Glutamatergic neuron (in vitro differentiated cells): ENCODE measurements at places on chromosomes 11 and 22. TPM values are rescaled to one million over a fixed set of nuclear protein-coding genes. Genes with fewer than 3 reads are reported as not detected.

GRCh38 chr11:113715882-113716625 is 9.9 kb upstream of the TMPRSS5 start:
- no peak for DNase-seq
- H3K27me3 ChIP-seq: no peaks in the 10 kb centered on the region
- peaks cover 41% of the 10 kb centered on the region for H3K36me3 ChIP-seq
- no peaks in the 10 kb centered on the region for H3K4me1 ChIP-seq

DNA sequence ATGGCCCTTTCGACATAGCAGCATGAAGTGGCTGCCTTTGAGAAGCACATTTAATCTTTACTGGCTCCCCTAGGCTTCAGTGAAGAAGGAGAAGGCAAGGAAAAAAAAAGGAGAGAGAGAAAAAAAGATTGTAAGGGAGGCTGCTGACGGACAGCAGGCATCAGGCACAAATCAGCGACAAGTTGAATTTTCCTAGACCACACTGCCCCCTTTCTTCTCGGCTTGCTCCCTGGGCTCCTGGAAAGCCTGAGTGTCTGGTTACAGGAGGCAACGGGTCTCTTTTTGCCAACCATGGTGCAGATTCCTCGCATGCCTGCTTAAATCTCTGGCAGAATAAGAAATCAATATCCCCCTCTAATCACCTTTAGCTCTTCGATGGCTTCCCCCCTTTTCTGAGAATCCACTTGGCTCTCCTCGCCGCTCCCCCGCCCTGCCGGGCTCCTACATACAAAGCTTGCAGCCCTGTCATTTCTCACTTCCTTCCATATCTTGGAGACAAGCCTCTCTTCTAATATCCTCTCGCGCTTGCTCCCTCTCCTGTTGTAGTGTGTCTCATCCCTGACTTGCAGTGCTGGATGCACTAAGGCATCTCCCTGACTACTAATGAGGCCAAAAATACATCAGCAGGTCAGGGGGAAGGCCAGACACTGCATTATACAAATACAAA is 14.3 kb downstream of the BLID start:
- DNase-seq: peak; percentile 45
- no peaks in the 10 kb centered on the region for H3K36me3 ChIP-seq
- H3K4me3 ChIP-seq: no peak overlapping the region
- no peaks in the 10 kb centered on the region for H3K27me3 ChIP-seq
- H3K27ac ChIP-seq: no peak overlapping the region

- H3K27ac ChIP-seq: no peak overlapping the region
- no peak overlapping the region for H3K4me3 ChIP-seq
- peaks cover 2% of the 10 kb centered on the region for H3K27me3 ChIP-seq
- H3K36me3 ChIP-seq: no peaks in the 10 kb centered on the region
- DNase-seq: no peak
- H3K4me1 ChIP-seq: peaks cover 4% of the 10 kb centered on the region
Observed at GRCh38 chr22:29870574-29870973, 12.4 kb upstream of the MTMR3 start.

DNA sequence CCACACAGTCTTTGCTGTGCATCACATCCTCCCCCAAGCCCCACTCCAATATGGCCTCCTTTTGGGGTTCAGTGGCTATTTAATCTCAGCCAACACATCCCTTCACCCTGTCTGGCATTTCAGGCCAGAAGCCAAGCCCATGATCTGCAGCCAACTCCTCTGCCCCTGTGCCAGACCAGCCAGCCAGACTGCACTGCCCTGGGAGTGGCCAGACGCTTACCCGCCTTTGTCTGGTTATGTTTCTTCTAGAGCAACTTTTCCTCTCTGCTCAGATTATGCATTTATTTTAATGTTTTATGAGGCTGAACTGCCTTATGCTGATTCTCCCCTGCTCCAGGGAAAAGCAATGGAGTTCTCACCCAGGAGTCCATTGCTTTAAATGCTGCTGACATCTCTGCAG is 206.7 kb upstream of the TBCEL start:
- peaks cover 6% of the 10 kb centered on the region for H3K27me3 ChIP-seq
- H3K4me1 ChIP-seq: no peaks in the 10 kb centered on the region
- H3K36me3 ChIP-seq: no peaks in the 10 kb centered on the region
- no peak overlapping the region for H3K4me3 ChIP-seq

- no peak overlapping the region for H3K4me3 ChIP-seq
- H3K27me3 ChIP-seq: peaks cover 7% of the 10 kb centered on the region
- H3K4me1 ChIP-seq: no peaks in the 10 kb centered on the region
- no peak for DNase-seq
- peaks cover 5% of the 10 kb centered on the region for H3K36me3 ChIP-seq
- H3K27ac ChIP-seq: no peak overlapping the region
Observed at GRCh38 chr22:11360632-11361031, 4167.4 kb upstream of the OR11H1 start.

DNA sequence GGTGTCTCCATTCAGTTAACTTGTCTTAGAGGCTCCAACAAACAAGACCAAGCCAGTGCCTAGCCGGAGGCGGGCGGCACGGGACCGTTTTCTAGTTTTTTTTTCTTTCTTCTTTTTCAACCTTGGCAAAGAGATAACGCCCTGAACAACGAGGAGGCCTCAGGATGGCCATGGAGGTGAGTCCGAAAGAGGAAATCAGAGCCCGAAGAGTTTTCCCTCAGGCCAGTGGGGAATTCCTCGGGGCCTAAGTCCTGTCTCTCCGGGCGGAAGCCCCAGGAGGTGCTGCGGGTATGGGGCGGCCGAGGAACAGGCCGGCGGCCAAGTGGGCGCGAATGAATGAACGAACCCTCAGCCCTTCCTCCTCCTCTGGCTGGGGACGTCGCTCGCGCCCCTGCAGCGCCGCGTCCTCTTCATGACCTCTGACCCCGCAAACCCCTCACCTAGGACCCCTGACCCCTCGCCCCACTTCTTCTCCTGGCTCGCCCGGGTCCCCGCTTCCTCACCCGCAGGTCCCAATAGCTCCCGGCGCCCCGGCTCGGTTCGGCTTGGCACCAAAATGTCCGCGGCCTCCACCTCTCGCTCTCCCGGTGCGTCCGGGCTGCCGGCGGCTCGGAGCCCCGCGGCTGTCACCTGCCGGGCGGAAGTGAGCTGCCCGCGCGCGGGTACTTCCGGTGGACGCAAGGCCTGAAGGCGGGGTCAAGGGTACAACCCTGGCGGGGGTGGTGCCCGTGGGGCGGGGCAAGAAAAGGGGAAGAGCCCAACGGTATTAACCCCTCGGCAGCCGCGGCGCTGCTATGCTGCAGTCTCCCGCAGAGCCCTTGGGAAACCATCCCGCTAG is at the start of gene AP1B1:
Gene AP1B1, minus strand, starts transcription at position 650 of the 838 bp plus-strand sequence. CDS start 21,327 bp downstream, outside the sequence.
- peak within 1 kb of the TSS; percentile 90 for H3K4me3 ChIP-seq
- H3K27ac ChIP-seq: peak within 1 kb of the TSS; percentile 48
- H3K27me3 ChIP-seq: peaks cover 1% of the 10 kb centered on the region
- no peaks in the 10 kb centered on the region for H3K4me1 ChIP-seq

DNA sequence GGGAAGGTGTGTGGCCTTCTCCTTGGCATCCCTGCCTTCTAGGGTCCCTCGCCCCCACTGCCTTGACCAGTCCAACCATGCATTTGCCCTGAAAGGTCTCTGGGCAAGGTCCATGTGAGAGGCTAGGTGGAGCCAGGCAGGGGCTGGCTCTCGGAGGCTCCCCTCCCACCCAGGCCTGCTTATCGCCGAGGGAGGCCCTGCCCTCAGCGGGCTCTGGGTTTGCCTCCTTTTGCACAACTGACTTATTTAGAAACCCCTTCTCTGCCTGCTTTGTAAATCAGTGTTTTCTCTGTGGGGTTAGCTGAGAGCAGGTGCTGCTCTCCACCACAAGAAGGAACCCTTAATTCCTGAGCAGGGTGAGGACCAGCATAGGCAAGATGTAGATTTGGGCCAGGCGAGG is 47.7 kb downstream of the CD82 start:
- DNase-seq: no peak
- no peak overlapping the region for H3K4me3 ChIP-seq
- H3K36me3 ChIP-seq: no peaks in the 10 kb centered on the region
- no peak overlapping the region for H3K27ac ChIP-seq
- H3K27me3 ChIP-seq: peaks cover 3% of the 10 kb centered on the region
- H3K4me1 ChIP-seq: peaks cover 18% of the 10 kb centered on the region

DNA sequence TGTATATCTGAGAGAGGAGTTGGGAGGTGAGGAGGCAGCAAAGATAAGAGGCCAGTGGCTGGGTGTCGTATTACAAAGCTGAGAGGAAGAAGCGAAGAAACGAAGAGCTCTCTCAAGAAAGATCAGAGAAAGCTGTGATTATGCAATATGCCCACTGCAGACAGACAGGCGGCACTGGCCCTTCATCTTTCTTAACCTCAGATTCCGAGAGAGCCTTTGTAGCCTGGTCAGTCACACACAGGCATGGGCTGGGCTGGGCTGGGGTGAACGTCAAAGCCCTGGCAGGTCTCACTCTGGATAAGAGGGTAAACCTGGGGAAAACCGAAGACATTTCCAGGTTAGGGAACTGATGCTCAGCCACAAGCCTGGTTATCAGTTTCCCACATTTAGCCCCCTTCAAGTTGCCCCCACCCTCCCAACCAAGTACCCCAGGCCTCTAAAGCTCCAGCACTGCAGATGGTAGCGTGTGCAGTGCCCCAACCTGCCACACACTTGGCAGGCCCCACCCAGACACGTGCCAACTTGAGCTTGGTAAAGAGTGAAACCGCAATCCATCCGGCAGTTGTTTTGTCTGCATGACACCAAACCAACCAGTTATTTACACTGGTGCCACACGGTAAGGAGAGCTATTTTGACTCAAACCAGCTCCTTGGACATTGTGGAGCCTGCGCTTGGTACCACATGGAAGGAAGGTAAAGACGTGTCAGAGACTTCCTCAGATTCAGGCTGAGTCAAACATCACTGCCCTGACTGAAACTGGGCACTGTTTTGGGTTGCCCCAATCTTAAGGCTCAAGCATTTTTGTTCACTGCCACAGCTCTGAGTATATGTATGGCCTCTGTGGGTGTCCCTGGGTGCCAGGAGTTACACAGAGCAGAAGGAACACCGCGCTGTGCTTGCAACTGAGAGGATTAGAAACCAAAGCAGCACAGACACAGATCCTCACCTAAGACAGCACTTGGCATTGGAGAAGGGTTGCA is 135.9 kb downstream of the FDX1 start:
- H3K27me3 ChIP-seq: peaks cover 2% of the 10 kb centered on the region
- H3K4me3 ChIP-seq: no peak overlapping the region
- H3K27ac ChIP-seq: no peak overlapping the region

DNA sequence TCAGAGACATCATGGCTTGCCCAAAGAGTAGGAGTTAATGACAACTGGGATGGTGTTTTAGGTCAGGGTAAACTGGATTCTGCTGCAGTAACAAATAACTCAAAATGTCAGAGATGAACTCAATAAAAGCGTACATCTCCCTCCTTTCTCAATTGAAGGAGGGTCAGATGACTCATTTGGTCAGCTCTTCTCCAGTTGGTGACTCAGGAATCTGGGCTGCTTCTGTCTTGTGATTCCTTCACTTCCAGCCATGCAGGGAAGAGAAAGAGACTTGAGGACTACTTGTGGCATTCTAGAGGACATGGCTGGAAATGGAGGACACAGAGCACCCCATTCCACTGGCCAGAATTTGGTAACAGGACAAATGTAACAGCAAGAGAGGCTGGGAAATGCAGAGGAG is 3.2 kb upstream of the SYT13 start:
- peaks cover 8% of the 10 kb centered on the region for H3K4me1 ChIP-seq
- no peak for DNase-seq
- H3K27me3 ChIP-seq: peaks cover 17% of the 10 kb centered on the region
- H3K27ac ChIP-seq: no peak overlapping the region
- peaks cover 6% of the 10 kb centered on the region for H3K36me3 ChIP-seq

GRCh38 chr22:40797427-40797826 is 21.7 kb downstream of the SLC25A17 start:
- no peaks in the 10 kb centered on the region for H3K27me3 ChIP-seq
- no peak overlapping the region for H3K27ac ChIP-seq
- no peaks in the 10 kb centered on the region for H3K4me1 ChIP-seq

- H3K4me3 ChIP-seq: no peak overlapping the region
- peaks cover 9% of the 10 kb centered on the region for H3K4me1 ChIP-seq
- H3K27ac ChIP-seq: no peak overlapping the region
- peaks cover 4% of the 10 kb centered on the region for H3K27me3 ChIP-seq
- no peaks in the 10 kb centered on the region for H3K36me3 ChIP-seq
Observed at GRCh38 chr11:8732748-8733241, 50.2 kb downstream of the RPL27A start.

DNA sequence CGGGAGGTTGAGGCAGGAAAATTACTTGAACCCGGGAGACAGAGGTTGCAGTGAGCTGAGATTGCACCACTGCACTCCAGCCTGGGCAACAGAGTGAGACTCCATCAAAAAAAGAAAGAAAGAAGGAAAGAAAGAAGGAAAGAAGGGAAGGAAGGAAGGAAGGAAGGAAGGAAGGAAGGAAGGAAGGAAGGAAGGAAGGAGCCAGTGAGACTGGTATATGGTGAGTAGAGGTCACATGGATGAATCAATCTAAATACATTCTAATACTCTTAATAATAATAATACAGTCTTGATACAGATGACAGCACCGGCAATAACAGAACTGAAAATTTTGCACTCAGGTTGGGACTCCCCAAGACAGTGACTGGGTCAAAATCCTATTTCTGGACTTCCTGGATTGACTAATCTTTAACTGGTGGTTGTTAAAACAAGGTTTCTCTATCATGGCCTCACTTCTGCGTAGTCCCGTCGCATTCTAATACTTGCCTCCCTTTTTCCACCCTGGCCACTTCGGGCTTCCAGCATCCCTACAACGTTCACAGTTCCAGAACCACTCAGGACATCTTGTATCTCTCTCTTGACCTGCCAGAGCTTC is 53.5 kb upstream of the EIF3M start:
- DNase-seq: no peak
- no peaks in the 10 kb centered on the region for H3K4me1 ChIP-seq
- no peaks in the 10 kb centered on the region for H3K36me3 ChIP-seq
- H3K4me3 ChIP-seq: no peak overlapping the region
- H3K27ac ChIP-seq: no peak overlapping the region
- H3K27me3 ChIP-seq: no peaks in the 10 kb centered on the region

GRCh38 chr22:29208502-29208862 is 2.8 kb downstream of the EMID1 start:
- peaks cover 5% of the 10 kb centered on the region for H3K27me3 ChIP-seq
- no peak for DNase-seq
- no peak overlapping the region for H3K27ac ChIP-seq
- no peak overlapping the region for H3K4me3 ChIP-seq
- H3K36me3 ChIP-seq: no peaks in the 10 kb centered on the region

DNA sequence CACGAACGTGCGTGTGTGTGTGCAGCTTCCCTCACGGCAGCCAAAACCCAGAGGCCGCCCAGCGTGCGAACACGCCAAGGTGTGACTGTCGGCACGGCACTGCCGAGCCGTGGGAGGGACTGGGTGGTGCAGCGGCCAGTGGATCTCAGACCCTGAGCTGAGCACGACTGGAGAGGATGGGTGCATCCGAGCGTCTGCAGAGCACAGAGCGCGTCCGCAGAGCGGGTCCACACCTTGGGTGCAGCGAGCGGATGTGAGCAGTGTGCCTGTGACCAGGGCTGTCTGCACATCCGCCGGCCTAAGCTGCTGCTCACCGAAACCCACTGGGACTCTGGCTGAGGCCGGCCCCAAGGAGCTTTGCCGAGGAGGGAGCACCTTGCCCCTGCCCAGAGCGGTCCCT is 22.7 kb downstream of the PTDSS2 start:
- peaks cover 35% of the 10 kb centered on the region for H3K4me1 ChIP-seq
- peak overlapping the region; percentile 95 for H3K27ac ChIP-seq
- peaks cover 14% of the 10 kb centered on the region for H3K27me3 ChIP-seq
- peak overlapping the region; percentile 71 for H3K4me3 ChIP-seq
- no peak for DNase-seq

Gene MYBPC3
- total RNA-seq: not detected

Gene VSTM5
- 2.0 TPM for total RNA-seq

Gene CTSW
- total RNA-seq: not detected

Gene LMO2
- total RNA-seq: 2.7 TPM

Gene SPI1
- total RNA-seq: not detected

Gene NOX4
- total RNA-seq: 1.9 TPM

Gene DDIAS
- 2.0 TPM for total RNA-seq
